ENCODE measurements at places on chromosomes 2 and 18.

DNA sequence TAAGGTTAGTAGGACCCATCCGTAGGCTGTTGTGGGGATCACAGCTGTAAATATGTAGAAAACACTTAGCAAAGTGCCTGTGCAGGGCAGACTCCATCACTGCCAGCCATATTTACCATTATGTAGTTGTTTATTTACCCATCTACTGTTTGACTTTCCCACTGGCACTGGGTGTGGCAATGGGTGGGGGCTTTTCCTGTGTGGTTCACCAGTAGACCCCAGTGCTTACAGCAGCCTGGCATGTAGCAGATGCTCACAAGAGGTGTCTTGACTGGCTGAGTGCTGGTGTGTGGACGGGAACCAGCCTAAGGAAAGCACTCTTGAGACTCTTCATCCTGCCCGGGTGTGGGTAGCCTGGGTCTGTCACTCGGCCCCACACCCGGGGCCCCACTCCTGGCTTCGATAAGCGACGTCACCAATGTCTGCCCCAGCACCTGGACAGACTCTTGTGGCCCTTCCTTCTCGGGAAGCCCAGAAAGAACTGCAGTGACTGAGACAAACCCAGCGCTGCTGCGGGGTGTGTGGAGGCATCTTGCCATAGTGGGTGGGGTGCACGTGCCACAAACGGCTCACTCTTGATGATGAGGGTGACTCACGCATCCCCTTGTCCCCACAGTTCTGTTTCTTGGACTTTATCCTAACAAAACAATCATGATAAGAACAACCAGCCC, 78.3 kb downstream of the HDAC4 start:
- DNase-seq, result peak; percentile 62

- DNase-seq, result peak; percentile 57
Measured at GRCh38 chr18:11387880-11388279, 221.5 kb upstream of the SLC35G4 start.

GRCh38 chr2:219273937-219274336, 5.2 kb upstream of the DNAJB2 start:
- no peak for DNase-seq

- DNase-seq, result no peak
Measured at GRCh38 chr2:52710810-52711618, 1056.6 kb upstream of the CHAC2 start.

- peak; percentile 44 for DNase-seq
Measured at GRCh38 chr2:126222278-126222677, 433.7 kb upstream of the GYPC start.

- DNase-seq, result peak; percentile 98
Measured at GRCh38 chr18:58362027-58362575, 266.8 kb downstream of the ALPK2 start.

DNA sequence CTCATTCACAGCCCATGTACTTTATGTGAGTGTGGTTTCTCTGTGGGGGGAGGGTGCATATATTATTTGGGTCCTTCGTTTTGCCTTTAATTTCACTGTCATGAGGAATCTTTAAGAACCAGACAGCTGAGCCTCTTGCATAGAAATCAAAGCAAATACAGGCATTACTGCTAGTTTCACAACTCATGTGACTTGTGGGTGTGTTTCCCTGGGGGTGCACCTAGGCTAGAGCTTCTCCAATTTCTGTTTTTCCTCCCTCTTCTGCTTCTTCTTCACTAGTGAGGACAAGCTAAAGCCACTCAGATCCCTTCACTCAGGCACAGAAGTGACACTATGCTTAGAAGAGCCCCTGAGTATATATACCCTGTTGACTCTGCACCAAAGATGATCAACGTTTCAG, 131.4 kb downstream of the ACOXL start:
- no peak for DNase-seq

DNA sequence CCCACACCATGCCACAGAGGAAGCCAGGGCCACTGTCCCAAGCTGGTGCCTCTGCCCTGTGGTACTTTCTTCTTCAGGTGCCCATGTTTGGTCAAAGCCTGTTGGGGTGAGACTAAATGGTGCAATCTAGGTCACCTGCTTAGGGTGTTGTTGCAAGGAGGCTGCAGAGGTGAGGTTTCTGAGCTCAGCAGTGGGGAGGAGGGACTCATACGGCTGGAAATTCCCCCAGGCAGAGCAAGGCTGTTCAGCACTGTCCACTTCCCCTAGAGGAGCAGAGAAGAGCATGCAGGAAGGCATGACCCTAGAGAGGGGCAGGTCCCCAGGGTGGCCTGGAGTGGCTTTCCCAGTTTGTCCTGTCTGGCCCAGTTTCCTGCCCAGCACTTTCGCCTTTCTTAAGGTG, 211.0 kb downstream of the HAUS1 start:
- no peak for DNase-seq

Measured in fibroblast of pulmonary artery (primary cell).